Stomach (tissue), 19 donors: ENCODE measurements at places on chromosomes 5 and 9. TPM values are rescaled to one million over a fixed set of nuclear protein-coding genes. Genes with fewer than 3 reads are reported as not detected.

DNA sequence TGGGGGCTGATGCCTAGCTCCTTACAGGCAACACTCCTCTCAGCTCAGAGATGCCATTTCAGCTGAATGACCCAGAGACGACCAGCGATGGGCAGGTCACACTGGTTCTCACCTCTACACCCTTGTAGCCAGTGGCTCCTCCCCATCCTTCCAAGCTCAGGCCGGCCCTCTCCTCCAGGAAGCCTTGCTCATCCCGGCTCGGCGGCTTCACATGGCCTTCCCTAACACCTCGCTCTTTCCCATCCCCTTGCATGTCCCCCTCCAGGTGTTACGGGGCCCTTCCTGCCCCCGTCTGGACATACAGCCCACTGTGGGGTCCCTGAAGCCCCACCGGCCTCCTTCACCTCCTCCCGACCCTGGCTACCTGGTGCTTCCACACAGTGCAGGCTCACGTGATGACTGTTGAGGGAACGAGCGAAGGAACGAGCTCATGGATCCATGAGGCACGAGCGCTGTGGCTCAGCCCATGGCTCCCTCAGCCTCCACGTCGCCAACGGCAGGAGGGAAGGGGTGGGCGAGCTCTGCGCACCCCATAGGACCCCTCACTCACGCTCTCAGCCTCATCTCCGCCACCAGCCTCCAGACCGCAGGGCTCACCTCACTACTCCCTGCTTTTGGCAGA, 45.7 kb downstream of the SARDH start:
- H3K4me3 ChIP-seq = no peak overlapping the region
- no peaks in the 10 kb centered on the region for H3K4me1 ChIP-seq
- H3K27ac ChIP-seq = no peak overlapping the region
- no peaks in the 10 kb centered on the region for H3K27me3 ChIP-seq

- no peaks in the 10 kb centered on the region for H3K27me3 ChIP-seq
- no peaks in the 10 kb centered on the region for H3K36me3 ChIP-seq
- peaks cover 19% of the 10 kb centered on the region for H3K4me1 ChIP-seq
These were observed 6.7 kb downstream of the ADRB2 start for GRCh38 chr5:148833122-148833521.

GRCh38 chr5:176528301-176528700, 8.9 kb downstream of the RNF44 start:
- DNase-seq = no peak
- peaks cover 46% of the 10 kb centered on the region for H3K4me1 ChIP-seq
- H3K27ac ChIP-seq = no peak overlapping the region
- no peak overlapping the region for H3K4me3 ChIP-seq

GRCh38 chr9:122222791-122223190, 6.0 kb downstream of the LHX6 start:
- no peak overlapping the region for H3K27ac ChIP-seq
- H3K36me3 ChIP-seq = no peaks in the 10 kb centered on the region
- DNase-seq = no peak
- H3K4me3 ChIP-seq = no peak overlapping the region

DNA sequence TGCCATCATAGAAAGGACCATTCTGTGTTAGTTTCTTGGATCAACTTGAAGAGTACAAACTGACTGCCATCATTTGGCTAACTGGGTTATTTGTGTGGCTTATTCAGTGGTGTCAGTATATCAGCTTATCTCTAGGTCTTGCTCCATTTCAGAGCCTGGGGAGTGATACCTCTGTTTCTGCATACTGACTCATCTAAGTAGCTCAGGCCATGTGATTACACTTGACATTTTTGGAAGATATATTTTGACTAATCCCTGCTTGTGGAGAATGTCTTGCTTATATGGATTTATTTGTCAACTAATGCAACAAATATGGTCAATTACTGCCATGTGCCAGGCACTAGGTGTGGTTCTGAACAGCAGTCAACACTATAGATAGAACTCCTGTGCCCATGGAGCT, 311.7 kb downstream of the YTHDC2 start:
- no peak overlapping the region for H3K4me3 ChIP-seq
- H3K27ac ChIP-seq = no peak overlapping the region
- no peaks in the 10 kb centered on the region for H3K36me3 ChIP-seq
- H3K27me3 ChIP-seq = no peaks in the 10 kb centered on the region
- H3K4me1 ChIP-seq = no peaks in the 10 kb centered on the region

DNA sequence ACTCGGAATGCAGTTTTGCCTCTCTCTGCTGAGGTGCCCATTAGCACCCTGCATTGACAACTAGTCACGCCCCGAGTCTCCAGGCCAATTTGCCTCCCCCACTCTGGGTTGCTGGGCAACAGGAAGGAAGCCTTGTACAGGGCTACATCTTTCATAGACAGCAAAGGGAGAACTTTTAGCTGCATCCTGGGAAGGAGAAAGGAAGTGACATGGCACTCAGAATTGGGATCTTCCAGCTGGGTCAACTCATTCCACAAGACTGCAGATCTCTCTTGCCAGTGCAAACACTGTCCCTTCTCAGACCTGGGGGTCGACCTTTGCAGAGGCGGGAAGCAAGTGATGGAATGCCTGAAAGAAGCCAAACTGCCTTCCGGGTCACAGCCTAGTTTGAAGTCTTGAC, 282.0 kb downstream of the SLIT3 start:
- H3K27ac ChIP-seq = no peak overlapping the region
- no peaks in the 10 kb centered on the region for H3K36me3 ChIP-seq
- H3K4me3 ChIP-seq = no peak overlapping the region
- no peaks in the 10 kb centered on the region for H3K27me3 ChIP-seq
- H3K4me1 ChIP-seq = peaks cover 11% of the 10 kb centered on the region

GRCh38 chr9:113985968-113986585, 92.0 kb downstream of the AMBP start:
- no peak overlapping the region for H3K4me3 ChIP-seq
- peaks cover 26% of the 10 kb centered on the region for H3K36me3 ChIP-seq
- no peak for DNase-seq
- no peak overlapping the region for H3K27ac ChIP-seq
- H3K27me3 ChIP-seq = no peaks in the 10 kb centered on the region

DNA sequence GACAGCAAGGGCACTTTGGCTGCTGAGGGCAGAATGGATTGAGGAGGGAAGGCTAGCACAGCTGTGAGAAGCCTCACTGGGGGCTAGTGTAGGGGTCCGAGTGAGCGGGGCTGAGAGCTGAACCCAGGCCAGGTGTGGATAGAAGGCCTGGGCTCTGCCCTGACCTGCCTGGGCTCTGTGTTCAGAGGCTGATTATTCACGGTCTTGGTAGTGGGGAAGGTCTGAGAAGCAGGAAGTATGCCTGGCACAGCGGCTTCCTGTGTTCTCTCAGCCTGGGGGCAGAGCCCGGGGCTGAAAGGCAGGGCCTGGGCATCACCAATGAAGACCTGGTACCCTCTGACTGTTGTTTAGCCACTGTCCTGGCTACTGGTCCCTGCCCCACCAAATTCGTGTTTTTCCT, 136.4 kb upstream of the TBC1D2 start:
- no peak overlapping the region for H3K27ac ChIP-seq
- H3K4me3 ChIP-seq = no peak overlapping the region
- no peaks in the 10 kb centered on the region for H3K4me1 ChIP-seq
- DNase-seq = no peak
- H3K27me3 ChIP-seq = no peaks in the 10 kb centered on the region
- no peaks in the 10 kb centered on the region for H3K36me3 ChIP-seq

DNA sequence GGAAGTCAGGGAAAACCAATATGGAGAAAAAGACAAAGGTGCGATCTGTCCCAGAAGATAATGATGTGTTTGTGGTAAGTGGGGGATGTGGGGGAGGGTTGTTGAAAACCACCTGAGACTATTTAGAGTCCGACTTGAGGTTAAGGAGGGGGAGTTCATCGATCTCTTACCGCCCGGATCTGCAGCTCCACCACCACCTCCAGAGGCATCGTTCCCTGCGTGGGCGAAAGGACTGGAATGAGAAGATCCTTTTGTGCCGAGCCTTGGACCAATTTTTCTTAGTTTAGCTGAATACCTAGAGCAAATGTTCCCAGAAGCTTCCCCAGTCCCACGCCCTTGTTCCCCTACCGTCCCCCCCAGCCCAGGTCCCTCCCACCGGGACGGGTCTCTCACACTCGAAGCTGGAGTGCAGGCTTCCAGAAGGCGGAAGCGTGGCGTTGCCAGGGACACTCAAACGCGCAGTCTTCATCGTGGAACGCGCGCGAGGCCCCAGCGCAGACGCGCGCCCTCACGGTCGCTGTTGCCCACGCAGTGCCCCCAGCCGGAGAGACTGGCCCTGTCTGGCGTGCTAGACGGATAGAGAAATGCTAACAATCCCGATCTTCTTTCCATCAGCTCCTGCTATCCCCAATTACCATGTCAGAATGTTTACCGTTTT, at the start of gene SPATA6L:
Gene SPATA6L (minus strand): TSS at position 439 of the 658 bp plus-strand sequence. CDS start 230 bp downstream, at position 209.
- no peaks in the 10 kb centered on the region for H3K36me3 ChIP-seq
- peaks cover 38% of the 10 kb centered on the region for H3K4me1 ChIP-seq
- H3K27ac ChIP-seq = peak within 1 kb of the TSS; percentile 96
- no peaks in the 10 kb centered on the region for H3K27me3 ChIP-seq
- peak; percentile 75 for DNase-seq

- H3K36me3 ChIP-seq = no peaks in the 10 kb centered on the region
- no peaks in the 10 kb centered on the region for H3K4me1 ChIP-seq
- no peak overlapping the region for H3K4me3 ChIP-seq
- H3K27ac ChIP-seq = no peak overlapping the region
- H3K27me3 ChIP-seq = no peaks in the 10 kb centered on the region
These were observed 34.3 kb upstream of the CAST start for GRCh38 chr5:96627792-96628398.

DNA sequence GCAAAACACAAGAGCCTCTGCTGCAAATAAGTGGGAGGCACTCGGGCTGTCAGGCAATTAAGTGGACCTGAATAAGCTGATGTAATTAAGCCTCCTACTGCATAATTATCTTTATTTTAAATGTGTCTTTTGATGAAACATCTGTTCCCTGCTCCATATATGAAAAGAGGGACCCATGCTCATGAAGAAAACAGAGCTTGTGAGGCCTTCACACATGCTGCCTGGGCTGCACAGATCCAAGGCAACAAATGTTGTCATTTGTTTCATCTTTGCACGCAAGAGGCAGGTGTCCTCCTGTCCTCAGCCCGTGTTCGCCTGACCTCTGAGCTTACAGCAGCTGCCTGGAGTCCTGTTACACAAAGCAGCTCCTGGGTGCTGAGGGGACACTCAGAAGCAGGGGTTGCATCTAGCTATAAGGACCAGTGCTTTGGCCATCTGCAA, 381.1 kb downstream of the ZNF608 start:
- DNase-seq = peak; percentile 25
- H3K36me3 ChIP-seq = no peaks in the 10 kb centered on the region
- H3K27me3 ChIP-seq = no peaks in the 10 kb centered on the region

DNA sequence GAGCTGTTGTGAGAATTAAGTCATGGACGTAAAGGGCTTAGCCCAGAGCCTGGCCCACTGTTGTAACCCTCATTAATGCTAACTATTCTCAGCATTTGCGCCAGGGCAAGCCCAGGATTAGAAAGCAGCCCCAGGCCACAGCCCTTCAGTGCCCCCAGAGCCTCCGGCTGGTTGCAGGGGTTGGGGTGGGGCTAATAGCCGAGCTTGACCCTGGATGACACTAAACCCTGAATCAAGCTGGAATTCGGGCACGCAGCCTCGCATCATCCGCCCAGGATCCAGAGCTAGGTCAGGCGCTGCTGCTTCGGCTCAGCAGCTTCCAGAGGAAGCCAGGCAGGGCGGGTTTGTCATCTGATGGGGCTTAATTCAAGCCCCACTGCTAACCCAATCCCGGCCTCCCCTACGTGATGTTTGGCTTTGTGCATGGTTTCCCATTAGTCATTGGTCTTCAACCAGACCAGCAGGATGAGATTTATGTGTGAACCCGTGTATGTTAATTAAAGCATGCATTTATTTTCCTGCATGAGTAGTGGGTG, 1.2 kb upstream of the MEGF9 start:
- peaks cover 49% of the 10 kb centered on the region for H3K4me1 ChIP-seq
- peak overlapping the region; percentile 88 for H3K27ac ChIP-seq
- H3K36me3 ChIP-seq = no peaks in the 10 kb centered on the region
- H3K4me3 ChIP-seq = peak overlapping the region; percentile 87

DNA sequence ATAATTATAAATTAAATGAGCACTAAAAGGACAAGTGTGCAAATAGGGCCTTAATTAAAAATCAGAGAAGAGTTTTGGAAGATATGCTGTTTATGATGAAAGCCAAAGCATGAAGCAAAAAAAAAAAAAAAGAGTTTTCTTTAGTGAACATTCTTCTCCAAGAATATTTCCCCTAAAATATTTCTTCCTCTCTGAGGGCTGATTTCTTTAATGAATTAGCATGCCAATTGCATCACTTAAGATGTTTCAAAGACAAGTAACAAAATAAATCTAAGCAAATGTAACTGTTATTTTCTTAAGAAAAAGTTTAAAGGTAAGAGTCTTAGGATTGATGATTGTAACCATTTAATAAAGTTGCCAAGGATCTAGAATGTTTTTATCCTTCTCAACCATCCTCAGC, 81.6 kb upstream of the MPDZ start:
- no peak overlapping the region for H3K4me3 ChIP-seq
- no peaks in the 10 kb centered on the region for H3K27me3 ChIP-seq
- peaks cover 4% of the 10 kb centered on the region for H3K4me1 ChIP-seq
- H3K36me3 ChIP-seq = no peaks in the 10 kb centered on the region
- DNase-seq = no peak

- H3K27ac ChIP-seq = no peak overlapping the region
- no peaks in the 10 kb centered on the region for H3K27me3 ChIP-seq
- H3K4me3 ChIP-seq = no peak overlapping the region
- no peak for DNase-seq
- peaks cover 61% of the 10 kb centered on the region for H3K36me3 ChIP-seq
These were observed 57.9 kb downstream of the STX17 start for GRCh38 chr9:99964336-99964735.

Gene RANBP3L
- total RNA-seq = 2.3 TPM

Gene LARP1
- 113 TPM for total RNA-seq

Gene SUSD3
- total RNA-seq = 2.4 TPM

Gene CKMT2
- total RNA-seq = 25.5 TPM
